Stimulated activated CD4-positive, alpha-beta T cell treated with anti-CD3 and anti-CD28 coated beads, Interleukin-15, amount 100 ng/mL, for 24 hours (primary cell): ENCODE measurements at places on chromosomes 3 and 15.

DNA sequence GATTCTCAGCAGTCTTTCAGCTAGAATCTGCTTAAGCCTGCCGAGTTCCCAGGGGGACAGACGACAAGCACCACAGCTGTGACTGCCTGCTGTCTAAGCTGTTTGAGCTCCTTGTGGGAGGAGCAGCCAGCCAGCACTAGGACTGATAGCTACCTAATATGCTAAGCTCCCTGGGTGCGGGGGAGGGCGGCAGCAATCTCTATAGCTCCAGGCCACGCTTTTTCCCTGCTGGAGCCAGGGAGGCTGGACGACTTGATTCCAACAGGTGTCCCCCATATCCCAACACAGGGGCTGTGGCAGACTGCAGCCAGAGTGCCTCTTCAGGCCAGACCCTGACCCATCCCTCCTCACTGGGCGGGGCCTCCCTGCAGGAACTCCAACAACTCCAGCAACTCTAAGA is 134.1 kb upstream of the ARPP21 start:
- DNase-seq: no peak

DNA sequence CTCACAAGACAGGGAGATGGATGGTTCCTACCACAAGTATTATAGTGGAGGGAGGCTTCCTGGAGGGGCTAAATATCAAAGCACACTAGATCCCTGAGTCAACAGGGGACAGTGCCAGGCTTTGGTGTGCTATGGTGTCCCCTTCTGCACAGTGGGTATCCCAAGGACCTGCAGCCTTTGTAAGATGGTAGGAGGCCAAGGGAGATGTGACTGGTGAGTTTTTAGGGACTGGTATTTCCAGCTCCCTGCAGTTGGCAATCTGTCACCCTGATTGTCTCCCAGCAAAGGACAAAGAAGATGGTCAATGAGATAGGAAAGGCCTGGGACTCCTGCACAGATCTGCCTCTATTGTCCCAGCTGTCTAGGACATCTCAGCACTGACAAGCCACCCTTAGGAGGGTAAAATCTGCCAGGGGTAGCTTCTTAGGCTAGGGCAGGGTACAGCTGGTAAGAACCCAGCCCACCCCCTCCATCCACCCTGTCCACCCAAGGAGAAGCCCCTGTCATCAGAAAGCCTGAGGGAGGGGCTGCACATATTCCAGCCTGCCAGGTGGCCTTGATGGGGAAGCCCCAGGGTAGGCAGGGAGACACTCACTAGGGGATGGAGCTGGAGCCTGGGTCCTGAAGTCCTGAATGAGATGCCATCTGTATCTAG is 631 bp downstream of the CYP1A1 start:
- DNase-seq: no peak

DNA sequence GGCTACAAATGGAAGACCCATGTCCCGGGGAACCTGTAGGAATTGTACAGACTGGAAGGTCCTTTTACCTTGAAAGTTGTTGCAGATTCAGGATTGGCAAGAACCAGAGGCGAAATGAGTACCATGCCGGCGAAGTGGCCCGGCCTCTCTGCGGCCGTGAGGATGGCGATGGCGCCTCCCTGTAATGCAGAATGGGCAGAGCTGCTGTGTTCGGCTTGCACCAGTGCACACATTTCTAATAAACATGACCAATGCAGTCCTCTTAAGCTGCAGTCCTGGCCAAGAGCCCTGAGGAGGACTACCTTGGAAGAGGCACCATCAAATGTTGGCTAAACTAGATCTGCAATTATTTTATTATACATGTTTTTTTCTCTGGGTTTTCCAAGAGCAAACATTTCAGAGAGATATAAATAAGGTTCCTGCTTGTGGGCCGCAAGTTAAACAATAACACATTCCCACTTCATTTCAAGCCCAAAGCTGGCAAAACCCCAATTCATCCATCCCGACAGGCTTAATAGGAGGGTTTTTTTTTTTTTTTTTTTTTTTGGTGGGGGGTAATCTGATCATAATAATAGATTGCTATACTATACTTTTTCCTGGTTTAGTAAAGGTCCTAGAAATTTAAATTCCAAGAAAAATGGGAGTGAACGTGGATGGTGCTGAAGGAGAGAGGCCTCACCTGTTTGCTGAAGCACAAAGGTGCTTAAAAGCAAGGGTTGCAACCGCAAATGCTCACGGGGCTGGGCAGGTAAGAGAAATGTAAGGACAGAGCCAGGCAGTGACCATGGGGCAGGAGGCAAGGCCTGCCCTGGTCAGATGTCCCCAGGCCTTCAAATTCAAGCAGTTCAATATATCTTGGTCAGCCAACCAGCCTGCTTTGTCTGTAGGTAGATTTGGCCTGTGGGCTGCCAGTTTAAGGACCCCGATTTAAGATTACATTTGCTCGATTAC is 48.5 kb downstream of the ABTB1 start:
- DNase-seq: no peak

GRCh38 chr3:143526011-143526545 is 322.2 kb downstream of the SLC9A9 start:
- DNase-seq: no peak

- no peak for DNase-seq
Measured at GRCh38 chr3:162936706-162937105, 1440.1 kb downstream of the OTOL1 start.
